HT1080 (cell line): ENCODE measurements at places on chromosomes 7 and 10. TPM values are rescaled to one million over a fixed set of nuclear protein-coding genes. Genes with fewer than 3 reads are reported as not detected.

GRCh38 chr10:822661-823367, 108.7 kb downstream of the LARP4B start:
- no peak for DNase-seq

GRCh38 chr7:137747359-137748031, 99.3 kb downstream of the DGKI start:
- no peak for DNase-seq

- DNase-seq: peak; percentile 91
These were observed 48.4 kb downstream of the SFMBT2 start for GRCh38 chr10:7362471-7362870.

- no peak for DNase-seq
These were observed 49.8 kb downstream of the KLF6 start for GRCh38 chr10:3735175-3735574.

DNA sequence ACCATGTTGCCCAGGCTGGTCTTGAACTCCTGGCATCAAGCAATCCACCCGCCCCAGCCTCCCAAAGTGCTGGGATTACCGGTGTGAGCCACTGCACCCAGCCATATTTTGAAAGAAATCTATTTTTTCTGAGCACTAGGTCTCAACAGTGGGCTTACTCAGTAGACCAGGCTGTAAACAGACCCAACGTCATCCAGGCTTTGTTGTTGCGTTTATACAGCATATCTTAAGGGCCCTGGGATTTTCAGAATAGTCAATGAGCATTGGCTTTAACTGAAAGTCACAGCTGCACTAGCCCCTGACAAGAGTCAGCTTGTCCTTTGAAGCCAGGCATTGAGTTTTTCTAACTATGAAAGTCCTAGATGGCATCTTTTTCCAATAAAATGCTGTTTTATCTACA, 49.8 kb downstream of the STK17A start:
- DNase-seq: no peak

The IFIT2 gene
- total RNA-seq: 0.53 and 0.92 TPM in 2 replicates

The IGF2BP3 gene
- 39.5 and 44.1 TPM in 2 replicates for total RNA-seq

The RADIL gene
- 0.14 and 0.57 TPM in 2 replicates for total RNA-seq

The VIPR2 gene
- not detected in 2 replicates for total RNA-seq

The CPXM2 gene
- total RNA-seq: 0.08 TPM in 1 of 2 replicates, not detected in the other

The AQP1 gene
- 0.10 TPM in 1 of 2 replicates, not detected in the other for total RNA-seq

The C10orf105 gene
- total RNA-seq: not detected in 2 replicates

The CCDC3 gene
- total RNA-seq: 0.17 and 0.48 TPM in 2 replicates
